ENCODE measurements at places on chromosomes 3 and 15.

- DNase-seq = no peak
Observed at GRCh38 chr15:54594115-54594514, 602.6 kb downstream of the RSL24D1 start.

GRCh38 chr3:160006282-160007163 lies 17.9 kb downstream of the IL12A start:
- peak; percentile 81 for DNase-seq

DNA sequence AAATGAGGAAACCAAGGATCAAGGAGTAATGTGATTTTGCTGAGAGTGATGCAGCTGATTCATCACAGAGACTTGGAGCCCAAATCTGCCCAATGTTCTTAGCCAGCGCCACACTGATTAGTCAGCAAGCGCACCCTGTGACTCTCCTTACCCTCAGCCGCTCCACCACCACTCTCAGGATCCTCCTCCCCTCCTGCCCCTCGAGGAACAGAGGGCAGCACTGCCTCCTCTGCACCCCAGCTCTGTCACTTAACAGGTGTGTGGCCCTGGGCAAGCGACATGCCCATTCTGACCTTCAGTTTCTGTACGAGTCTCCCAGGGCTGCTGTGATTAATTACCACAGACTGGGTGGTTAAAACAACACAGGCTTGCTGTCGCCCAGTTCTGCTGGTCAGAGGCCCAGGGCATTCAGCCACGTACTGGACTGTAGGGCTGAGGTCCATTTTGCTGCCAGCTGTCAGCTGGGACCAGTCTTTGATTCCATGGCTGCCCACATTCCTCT lies 36.1 kb upstream of the HRH1 start:
- DNase-seq = no peak

DNA sequence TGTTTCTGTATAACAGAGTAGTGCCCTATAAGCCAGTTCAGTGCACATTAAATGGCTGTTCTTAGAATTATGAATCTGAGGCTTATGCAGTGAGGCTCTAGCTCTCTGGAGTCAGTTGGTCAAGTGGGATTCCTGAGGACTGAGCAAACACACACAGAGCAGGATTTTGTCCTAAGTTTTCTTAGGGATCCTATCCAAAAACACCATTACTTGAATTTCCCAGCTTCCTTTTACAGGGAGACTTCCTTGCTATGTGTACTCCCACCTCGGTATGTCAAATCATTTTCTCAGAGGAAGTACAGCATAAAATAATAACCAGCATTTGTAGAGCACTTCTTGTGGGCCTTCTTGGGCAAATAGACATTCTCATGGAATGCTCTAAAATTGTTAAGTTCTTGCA lies 63.1 kb upstream of the GOLGA6B start:
- no peak for DNase-seq

DNA sequence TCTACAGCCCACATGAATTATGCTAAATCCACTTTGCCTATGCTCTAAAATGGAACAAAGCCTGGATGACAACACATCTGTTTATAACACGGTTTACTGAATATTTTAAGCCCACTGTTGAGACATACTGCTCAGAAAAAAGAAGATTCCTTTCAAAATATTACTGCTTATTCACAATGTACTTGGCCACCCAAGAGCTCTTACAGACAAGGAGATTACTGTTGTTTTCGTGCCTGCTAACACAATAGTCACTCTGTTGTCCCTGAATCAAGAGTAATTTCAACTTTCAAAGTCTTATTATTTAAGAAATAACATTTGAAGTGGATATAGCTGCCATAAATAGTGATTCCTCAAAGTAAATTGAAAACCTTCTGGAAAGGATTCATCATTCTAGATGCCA lies 70.9 kb downstream of the ANKRD28 start:
- no peak for DNase-seq

DNA sequence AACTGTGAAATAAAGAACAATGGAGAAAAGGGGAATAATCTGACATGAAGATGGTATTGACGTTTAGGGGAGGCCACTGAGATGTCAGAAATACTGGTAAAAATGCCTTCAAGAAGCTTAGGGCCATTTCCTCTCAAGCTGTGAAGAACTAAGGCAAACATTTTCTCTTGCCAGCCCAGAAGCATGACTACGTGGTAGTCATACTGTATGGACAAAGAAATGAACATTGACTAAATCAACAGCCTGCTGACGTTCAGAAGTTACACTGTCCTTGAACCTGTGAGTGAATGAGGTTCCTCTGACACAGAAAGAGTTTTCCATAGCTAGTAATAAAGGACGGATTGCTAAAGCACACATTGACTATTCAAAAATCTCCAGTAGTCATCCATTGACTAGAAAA lies 121.0 kb downstream of the P3H2 start:
- no peak for DNase-seq

DNA sequence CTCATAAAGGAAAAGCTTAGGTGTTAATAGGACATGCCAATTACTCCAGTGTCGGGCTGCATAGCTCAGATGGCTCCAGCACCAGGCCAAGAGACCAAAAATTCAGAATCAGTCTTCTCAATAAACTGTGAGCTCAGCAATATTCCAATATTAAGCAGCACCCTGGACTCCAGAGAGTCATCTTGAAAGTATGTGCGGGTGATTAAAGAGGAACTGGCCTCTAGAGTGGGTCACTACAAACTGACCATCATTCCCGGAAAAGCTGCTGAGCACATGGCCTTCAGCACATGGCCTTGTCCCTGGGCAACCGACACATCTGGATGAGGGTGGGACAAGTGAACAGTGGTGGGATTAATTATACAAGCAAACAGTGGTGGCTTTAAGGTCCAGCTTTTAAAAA lies 59.0 kb downstream of the MAGI1 start:
- DNase-seq = no peak
